Brain microvascular endothelial cell (primary cell): ENCODE measurements at places on chromosomes 2 and 18.

DNA sequence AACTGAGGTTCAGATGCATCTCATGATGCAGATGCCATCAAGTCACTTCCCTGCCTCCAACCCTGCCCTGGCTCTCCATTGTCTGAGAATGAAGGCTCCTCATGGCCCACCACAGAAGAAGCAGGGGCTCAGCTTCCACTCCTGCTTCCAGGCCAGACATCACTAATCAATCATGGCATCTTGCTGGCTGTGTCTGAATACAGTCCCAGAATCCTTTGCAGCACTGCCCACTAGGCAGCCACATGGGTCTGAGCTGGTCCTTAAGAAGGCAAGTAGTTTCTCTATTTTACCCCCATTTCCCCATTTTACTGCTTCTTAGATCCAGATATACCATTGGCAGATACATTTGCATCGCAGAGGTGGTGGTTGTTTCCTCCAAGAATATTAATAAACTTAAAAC is 7.3 kb downstream of the ASPRV1 start:
- no peak for DNase-seq

- DNase-seq = no peak
Measured at GRCh38 chr2:63814114-63814513, 27.6 kb upstream of the UGP2 start.

DNA sequence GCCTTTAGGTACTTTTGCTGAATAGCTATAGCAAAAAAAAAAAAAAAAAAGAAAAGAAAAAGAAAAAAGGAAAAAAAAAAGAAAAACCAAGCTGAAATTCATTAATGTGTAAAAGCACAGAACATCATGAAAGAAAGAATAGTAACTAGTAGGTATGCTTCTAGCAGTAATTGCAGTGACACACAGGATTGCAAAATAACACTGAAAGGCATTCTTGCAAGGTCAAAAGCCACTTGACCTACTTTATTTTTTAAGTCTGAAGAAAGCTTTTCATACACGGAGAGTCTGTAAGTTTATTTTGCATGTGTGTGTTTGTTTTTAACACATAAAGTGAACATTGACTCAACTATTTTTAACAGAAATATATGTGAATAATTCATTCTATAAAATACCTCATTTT is 54.4 kb downstream of the DOK6 start:
- no peak for DNase-seq

DNA sequence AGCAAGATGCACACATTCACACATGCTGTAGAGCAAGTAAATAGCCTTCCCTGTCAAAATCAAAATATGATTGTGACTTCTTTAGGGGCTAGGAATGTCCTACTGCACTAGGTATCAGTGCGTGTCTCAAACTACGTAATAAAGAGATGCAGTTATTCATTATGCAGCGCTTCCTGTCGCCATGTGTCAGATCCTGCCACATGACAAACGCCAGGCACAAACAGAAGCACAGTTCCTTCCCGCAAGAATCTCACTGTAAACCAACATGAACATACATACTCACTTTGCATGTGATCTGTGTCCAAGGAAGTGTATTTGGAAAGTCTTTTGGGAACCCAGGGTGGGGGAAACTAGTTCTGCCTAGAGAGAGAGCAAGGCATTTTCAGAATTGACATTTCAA is 599.9 kb downstream of the RNF144A start:
- no peak for DNase-seq
